Anterior cingulate cortex (tissue), 58 donors: ENCODE measurements at places on chromosomes 7 and 10.

DNA sequence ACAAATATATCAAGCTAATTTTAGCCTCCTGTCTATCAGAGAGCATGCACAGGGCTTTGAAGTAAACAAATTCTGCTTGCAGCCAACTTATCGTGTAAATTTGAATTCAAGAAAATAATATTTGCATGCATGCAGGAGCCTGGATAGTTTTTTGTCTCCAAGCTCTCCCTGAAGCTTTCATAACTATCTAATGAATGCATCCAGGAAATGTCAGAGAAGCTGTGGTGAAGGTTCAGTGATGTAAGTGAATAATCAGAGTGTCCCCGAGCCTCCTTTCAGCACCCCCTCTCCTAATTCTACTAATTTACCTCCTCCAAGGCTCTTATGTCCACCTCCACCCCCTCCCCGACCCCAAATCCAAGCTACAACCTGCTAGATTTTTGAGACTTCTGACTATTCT, 172.0 kb upstream of the ZNF32 start:
- DNase-seq: no peak

DNA sequence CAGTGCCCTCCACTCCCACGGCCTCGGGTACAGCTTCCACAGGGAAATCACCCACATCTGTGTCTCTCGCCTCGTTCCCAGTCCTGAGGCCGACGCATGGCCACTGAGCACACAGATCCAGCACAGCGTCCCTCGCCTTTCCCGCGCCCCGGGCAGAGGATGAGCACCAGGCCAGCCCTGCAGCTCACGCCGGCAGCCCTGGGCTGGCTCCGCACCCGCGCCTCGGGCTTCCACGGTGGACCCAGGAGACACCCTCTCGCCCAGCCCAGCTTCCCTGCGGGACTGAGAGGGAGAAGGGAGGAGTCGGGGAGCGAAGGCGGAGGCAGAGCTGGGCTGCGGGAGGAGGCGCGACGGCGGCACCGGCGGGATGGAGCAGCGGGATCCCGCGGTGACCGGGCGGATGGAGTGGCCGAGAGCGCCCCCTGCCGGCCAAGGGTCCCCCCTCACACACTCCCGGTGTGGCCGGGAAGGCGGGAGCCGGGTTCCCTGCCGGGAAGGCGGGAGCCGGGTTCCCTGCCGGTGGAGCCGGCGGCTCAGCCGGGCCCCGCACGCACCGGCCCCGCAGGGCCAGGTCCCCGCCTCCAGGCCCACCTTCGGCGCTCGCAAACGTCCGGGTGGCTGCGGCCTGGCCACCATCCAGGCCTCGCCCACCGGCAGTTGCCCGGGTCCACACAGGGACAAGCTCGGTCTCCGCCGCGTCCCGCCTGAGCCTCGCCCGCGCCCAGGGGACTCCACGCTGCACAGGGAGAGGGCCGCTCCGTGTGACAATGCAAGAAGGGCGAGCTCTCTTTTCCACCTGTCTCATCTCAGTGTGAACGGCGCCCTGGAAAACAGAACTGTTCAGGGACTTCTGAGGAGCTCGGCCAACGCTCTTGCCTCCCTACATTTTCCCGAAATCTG, 110.3 kb upstream of the LANCL2 start:
- DNase-seq: peak; percentile 70

- no peak for DNase-seq
Observed at GRCh38 chr10:63627881-63628296, 106.7 kb downstream of the REEP3 start.

DNA sequence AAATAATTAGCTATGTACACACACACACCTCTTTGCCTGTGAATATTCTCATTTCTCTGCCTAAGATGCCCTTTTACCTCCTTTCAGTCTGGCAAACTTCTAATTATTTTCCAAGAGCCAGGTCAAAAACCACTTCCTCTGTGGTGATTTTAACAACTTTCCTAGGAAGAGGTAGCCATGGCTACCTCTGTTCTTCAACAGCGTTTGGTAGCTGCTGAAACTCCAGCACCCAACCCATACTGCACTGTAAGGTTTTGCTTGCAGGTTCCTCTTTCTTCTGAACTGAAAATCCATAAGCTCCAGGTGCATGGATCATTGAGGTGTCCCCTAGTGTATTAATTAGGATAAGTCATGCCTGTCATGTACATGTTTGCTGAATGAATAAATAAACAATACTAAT, 25.6 kb downstream of the NRCAM start:
- no peak for DNase-seq

DNA sequence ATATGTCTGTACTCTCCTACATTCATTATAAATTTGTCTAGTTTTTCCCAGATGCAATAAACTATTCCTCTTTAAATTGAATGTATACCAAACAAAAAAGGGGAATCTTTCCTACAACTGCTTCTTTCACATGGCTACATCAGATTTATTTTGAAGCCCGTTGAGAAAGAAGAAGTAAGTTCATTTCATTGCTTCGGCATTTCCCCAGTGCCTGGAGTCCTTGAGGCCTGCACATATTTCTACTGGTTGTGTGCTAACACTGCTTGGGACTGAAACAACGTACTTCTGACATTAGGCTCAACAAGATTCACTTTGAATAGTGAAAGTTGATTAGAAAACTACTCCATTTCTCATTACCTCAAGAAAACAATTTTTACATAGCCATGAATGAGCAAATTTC, 201.7 kb downstream of the PHF14 start:
- no peak for DNase-seq

DNA sequence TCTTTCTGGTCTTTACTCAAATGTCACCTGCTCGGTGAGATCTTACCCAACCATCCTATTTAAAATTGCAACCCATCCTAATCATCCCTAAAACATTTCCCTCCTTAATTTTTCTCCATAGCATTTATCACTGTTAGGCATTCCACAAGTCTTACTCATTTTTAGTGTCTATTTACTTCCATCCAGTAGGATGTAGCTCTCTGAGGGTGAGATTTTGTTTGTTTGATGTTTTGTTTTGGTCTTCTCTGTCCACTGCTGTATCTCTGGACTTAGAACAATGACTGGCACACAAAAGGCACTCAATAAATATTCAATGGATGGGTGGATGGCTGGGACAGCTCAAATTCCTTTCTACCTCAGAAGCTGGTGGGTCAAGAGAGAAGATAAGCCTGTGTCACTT, 15.8 kb upstream of the DUSP5 start:
- no peak for DNase-seq
